Breast epithelium (tissue), 4 donors: ENCODE measurements at places on chromosomes 7 and 10. TPM values are rescaled to one million over a fixed set of nuclear protein-coding genes. Genes with fewer than 3 reads are reported as not detected.

ITIH5 gene
- total RNA-seq, result 54.1 TPM

DNA sequence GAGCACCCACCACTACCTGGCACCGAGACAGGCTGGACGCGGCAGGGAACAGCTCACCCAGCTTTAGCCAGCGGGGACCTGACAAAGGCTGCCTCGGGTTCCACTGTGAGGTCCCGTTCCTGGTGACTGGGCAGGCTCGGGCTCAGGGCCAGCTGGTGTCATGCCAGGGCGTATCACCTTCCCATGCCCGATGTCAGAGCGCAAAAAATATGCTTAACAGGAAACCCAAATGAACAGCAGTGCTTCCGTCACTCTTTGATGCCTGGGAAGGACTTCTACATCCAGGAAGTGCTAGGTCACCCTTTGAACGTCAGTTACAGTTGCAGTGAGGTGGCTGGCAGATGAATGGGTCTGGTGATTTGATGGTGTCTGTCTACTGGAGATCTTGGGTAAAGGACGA lies 106.0 kb downstream of the ADARB2 start:
- no peaks in the 10 kb centered on the region for H3K36me3 ChIP-seq
- H3K4me3 ChIP-seq, result no peak overlapping the region
- no peak for DNase-seq
- no peaks in the 10 kb centered on the region for H3K4me1 ChIP-seq
- no peaks in the 10 kb centered on the region for H3K27me3 ChIP-seq

DNA sequence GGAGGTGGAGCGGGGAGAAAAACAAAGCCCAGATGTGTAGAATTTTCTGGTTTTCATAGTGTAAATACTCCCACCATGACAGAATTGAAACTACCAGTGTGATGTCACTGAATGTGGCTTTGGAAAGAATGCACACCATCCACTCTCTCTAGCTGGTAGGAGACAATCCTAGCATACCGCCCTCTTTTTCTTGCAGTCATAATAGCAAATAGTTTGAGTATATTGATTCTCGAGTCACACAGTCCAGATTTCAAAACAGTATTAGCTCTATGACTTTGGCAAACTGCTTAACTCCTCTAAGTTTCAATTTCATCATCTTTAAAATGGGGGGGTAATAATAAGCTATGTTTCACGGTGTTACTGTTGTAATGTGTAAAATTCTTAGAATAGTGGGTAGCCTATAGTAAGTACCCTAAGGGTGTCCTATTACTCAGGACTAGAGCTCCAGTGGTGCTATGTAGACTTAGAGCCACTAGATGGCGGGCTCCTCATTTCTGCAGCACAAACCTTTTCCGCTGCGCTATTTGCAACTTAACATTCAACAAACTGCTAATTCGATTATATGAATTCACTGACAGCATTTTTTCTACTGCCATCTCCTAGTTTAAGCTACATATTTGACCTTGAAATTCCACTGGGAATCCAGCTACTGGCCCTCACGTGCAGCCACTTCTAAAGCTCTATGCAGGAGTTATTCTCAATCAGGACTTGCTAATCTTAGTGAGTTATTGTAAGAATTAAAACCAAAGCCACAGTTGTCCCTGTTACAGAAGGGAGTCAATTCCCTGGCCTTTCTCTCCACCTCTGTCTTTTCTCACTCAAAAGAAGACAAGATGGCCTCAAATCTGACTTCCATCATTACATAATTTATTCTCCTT lies 18.7 kb downstream of the TAS2R40 start:
- peak; percentile 66 for DNase-seq
- no peaks in the 10 kb centered on the region for H3K27me3 ChIP-seq
- H3K27ac ChIP-seq, result peak overlapping the region; percentile 62
- no peak overlapping the region for H3K4me3 ChIP-seq
- H3K36me3 ChIP-seq, result no peaks in the 10 kb centered on the region

GRCh38 chr10:74589226-74589673 lies 237.2 kb upstream of the KAT6B start:
- peak overlapping the region; percentile 5 for H3K27ac ChIP-seq
- H3K27me3 ChIP-seq, result no peaks in the 10 kb centered on the region
- H3K36me3 ChIP-seq, result no peaks in the 10 kb centered on the region
- peak; percentile 59 for DNase-seq
- no peaks in the 10 kb centered on the region for H3K4me1 ChIP-seq
- H3K4me3 ChIP-seq, result no peak overlapping the region

TCAF2 gene
- total RNA-seq, result 14.0 TPM

ZNF853 gene
- 11.5 TPM for total RNA-seq

- H3K27ac ChIP-seq, result no peak overlapping the region
- H3K36me3 ChIP-seq, result no peaks in the 10 kb centered on the region
- H3K4me1 ChIP-seq, result no peaks in the 10 kb centered on the region
- H3K4me3 ChIP-seq, result no peak overlapping the region
- no peaks in the 10 kb centered on the region for H3K27me3 ChIP-seq
These were observed 45.8 kb upstream of the WIPI2 start for GRCh38 chr7:5143935-5144903.

DNA sequence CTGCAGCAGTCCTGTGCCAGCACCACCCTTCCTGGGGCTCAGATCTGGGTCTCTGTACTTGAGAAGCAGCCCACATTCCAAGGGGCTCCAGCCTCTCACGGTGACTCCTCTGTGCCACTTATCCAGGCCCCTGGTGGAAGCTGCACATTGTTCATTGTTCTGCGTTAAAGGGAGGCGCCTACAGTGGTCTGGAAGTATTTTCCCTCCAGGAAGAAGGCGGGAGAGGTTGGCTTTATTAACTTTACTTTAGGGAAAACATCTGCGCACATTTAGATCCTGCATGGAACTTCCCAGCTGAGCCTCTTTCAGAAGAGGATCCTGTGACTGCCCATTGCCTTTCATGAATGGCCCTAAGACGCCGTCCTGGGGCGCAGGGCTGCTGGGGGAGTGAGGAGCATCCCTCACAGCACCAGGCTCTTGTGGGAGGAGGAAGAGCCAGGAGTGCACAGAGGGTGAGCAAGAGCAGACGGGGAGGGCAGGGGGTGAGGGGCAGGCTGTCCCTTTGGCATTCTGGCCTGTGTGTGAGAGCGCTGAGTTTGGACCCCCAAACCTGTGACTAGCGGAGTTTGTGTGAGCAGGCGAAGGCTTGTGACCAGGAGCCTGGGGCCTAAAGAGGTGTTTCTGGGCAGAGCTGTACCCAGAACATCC lies 98.6 kb upstream of the BTBD16 start:
- H3K27ac ChIP-seq, result peak overlapping the region; percentile 37
- H3K36me3 ChIP-seq, result no peaks in the 10 kb centered on the region
- no peak for DNase-seq
